ENCODE measurements at places on chromosomes 6 and 20.

GRCh38 chr6:101178748-101179147, 214.8 kb upstream of the GRIK2 start:
- no peak for DNase-seq

GRCh38 chr20:61682996-61683681, 382.5 kb downstream of the TAF4 start:
- DNase-seq = peak; percentile 84

DNA sequence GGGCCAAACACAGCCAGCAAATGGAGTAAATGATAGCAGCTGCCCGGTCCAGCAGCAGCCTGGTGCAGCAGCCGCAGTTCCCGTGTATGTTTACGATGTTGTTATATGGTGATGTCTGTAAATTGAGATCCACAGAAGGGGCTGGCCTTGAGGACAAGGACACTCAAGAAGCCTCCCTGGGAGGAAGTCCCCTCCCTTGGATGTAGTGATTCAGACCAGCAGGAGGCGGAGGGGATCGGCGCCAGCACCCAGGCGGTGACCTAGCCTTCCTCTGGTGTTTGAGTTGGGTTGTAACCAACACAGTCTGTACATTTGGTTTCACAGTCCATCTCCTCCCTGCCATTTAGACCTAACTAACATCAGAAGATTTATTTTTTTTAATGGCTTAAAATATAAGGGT, 187.8 kb downstream of the SYNDIG1 start:
- no peak for DNase-seq

DNA sequence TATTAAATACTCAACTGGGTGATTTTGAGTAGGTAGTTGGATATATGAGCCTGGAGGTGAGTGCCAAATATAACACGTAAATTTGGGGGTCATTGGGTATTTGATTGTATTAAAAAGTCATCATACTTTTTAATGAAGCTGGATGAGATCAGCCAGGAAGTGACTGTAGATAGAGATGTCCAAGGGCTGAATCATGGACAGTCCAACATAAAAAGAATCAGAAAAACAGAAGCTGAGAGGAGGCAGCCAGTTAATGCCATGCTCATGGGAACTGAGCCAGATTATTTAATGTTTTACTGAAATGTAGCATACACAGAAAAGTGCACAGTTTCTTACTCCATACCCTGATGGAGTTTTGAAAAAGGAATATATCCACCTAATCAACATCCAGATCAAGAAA, 435.5 kb upstream of the PLCB4 start:
- DNase-seq = no peak

GRCh38 chr20:50085481-50086365, 27.2 kb downstream of the UBE2V1 start:
- DNase-seq = no peak

DNA sequence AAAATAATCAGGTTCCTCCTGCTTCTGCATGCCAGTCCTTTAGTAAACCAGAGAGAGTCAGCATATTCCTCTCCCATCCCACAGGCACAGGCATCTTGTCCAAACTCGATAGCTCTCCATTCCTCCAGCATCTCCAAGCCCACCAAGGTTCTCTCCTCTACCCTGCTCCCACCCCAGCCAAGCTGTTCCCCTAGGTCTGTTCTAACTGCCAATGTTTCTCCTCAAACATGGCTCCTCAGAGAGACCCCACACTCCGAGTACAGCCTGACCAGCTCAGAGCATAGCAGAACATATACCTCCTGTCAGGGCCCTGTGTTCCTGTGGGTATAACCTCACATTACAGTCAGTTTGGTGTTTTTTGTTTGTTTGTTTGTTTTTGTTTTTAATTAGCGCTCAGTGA, 177.8 kb downstream of the VEGFA start:
- DNase-seq = no peak

GRCh38 chr6:118551063-118552053, 3.3 kb downstream of the PLN start:
- peak; percentile 57 for DNase-seq

- no peak for DNase-seq
Observed at GRCh38 chr6:97123112-97123511, 159.9 kb downstream of the MMS22L start.

DNA sequence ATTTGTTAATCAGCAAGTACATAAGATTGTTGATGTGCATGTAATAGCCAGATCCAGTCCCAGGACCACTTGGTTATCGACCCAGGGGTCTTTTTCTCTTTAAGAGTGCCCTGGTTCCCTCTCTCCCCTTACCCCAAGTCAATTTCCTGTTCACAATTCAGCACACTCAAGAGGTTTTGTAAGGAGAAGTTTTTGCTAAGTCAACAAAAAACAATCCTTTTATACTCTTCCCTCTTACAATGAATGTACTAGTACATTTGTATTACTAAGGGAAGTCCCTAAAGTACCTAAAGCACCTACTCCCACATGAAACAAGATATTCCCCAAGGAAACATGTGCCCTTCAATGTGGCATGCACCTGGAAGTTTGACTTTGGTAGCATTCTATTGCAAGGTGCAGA, 1.6 kb upstream of the NT5DC1 start:
- no peak for DNase-seq

DNA sequence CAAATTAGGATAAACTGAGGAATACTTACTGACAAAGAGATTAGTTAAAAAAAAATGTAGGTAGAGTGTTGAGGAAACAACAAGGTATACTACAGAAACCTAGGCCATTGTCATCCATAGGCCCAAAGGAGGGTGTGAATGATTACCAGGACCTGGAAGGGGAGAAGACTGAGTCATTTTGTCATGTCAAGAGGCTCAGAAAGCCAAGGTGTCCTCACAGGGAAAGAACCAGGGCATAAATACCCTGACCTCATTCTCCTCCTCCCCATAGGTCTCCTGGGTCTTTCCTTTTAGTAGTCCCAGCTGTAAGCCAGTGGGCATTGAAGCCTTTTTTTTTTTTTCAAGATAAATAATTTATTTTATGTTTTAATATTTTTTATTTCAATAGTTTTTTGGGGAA, 582.1 kb upstream of the JAG1 start:
- DNase-seq = no peak

DNA sequence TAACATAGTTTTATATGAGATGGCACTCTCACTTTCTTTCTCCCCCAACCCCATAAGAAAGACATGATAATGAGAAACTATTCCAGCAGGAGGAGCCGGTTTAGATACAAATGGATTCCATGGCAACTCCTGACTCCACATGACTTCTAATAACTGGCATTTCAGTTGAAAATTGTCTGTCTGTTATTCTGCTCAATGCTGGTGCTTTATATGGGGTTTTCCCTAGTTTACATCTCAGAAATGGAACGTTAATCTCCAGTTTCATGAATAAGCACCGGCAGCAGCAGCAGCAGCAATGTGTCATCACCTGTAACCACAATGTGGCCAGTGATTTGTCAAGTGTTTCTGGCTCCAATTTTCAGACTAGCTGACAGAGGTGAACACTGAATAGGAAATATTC, 8.0 kb upstream of the SIM1 start:
- DNase-seq = no peak

- DNase-seq = no peak
Observed at GRCh38 chr6:116446399-116446798, 14.8 kb upstream of the CALHM6 start.

GRCh38 chr6:48084201-48084600, 26.8 kb downstream of the PTCHD4 start:
- no peak for DNase-seq

- DNase-seq = no peak
Observed at GRCh38 chr6:24927985-24928745, 7.6 kb downstream of the RIPOR2 start.

DNA sequence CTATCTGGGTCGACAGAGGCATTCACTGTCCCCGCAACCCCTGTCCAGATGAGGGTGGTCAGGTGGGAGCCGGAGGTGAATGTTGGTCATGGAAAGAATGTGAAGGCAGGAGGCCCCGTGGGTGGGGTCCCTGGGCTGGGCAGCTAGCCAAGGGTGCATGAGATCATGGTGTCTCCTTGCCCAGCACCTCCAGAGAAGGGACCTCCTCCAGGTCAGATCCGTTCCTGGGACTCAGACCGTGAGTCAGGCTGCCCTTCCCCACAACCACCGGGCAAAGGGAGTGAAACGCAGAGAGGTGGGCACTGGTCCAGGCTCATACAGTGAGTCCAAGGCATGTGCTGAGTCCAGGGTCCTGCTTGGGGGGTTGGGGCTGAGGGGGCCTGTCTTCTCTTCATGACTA, 3.5 kb downstream of the FOXS1 start:
- DNase-seq = no peak

DNA sequence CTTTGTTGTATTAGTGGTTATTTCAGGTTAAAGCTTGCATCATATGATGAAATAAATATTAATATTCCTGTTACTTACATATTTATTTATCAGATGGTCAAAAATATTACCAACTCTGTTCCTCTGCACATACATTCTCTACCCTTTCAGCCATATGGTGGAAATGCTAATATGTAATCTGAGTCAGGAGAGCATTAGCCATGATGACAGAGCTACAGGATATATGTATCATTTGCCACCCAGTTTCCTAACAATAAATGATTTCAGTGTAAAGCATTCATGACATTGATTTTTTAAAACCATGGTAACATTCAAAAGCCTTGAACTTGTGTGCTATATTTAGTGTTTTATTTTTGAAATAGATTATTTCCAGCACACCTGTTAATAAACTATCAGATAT, 16.6 kb downstream of the POPDC3 start:
- no peak for DNase-seq

GRCh38 chr6:129777371-129777770, 67.4 kb upstream of the ARHGAP18 start:
- no peak for DNase-seq

DNA sequence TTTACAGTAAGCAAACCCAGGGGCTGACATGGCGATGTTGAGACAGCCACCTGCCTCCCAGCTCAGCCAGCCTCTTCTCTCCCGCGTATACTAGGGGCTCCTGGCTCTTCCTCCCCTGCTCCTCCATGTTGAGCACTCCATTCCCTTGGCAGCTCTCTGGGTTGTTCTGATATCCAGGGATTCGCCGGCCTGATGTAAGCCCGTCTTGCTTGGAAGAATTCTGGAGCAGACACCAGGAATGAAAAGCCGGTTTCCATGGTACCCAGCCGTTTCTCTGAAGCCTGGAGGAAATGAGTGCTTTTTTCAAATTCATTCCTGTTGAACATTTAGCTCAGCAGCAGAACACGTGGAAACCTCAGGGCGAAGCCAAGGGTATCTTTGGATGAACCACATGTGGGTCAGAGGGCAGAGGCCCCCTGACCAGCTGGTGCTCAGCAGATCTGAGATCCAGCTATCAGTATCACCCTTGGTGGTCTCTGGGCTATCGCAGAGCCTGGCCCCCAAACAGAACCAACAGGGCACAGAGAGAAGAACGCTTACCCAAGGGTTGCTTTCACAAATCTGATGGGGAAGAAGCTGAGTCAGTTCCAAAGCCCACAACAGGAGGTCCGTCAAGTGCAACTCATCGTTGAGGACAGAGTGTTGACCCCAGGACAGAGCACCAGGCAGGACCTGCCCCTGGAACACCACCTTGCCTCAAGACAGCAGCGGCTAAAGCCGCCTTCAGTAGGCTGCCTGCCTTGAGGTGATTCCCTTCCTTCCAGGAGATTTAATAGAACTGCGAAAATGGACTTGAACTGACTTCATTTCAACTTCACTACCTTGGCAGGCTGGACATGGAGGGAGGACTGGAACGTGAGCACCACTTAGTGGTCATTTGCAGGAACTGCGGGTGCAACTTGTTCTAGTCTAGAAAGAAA, 96.1 kb upstream of the RIN2 start:
- peak; percentile 37 for DNase-seq

DNA sequence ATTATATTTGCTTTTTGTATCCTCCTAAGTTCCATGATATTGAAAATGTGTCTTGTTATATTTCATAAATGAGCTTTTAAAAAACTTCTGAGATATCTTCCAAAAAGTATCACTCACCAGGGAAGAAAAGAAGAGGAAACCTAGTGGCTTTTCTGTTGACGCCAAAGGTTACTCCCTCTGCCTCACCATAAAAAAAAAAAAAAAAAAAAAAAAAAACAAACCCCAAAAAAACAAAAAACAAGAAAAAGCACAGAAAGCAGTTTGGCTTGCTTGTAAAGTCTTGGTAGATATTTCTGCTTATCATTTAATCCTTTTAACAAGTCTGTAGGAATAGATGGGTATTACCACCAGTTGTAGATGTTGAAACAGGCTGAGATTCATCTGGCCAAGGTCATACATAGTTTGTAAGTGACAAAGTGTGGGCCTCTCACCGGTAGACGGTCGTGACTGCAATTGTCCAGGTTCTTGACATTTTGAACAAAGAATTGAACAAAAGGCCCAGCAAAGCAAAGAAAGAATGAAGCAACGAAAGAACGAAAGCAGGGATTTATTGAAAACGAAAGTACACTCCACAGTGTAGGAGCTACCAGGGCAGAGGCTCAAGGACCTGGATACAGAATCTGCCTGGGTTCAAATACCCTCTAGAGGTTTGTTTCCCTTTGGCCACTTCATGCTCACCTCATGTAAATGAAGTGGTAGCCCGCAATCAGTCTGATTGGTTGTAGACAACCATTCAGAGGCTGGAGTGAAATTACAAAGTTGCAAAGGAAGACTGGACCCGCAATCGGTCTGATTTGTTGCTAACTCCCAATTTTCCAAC, 11.6 kb upstream of the ELOVL5 start:
- DNase-seq = no peak

GRCh38 chr6:13351271-13351670, 22.9 kb upstream of the TBC1D7 start:
- DNase-seq = no peak

GRCh38 chr6:72649032-72649984, 27.4 kb downstream of the KCNQ5 start:
- DNase-seq = peak; percentile 52

DNA sequence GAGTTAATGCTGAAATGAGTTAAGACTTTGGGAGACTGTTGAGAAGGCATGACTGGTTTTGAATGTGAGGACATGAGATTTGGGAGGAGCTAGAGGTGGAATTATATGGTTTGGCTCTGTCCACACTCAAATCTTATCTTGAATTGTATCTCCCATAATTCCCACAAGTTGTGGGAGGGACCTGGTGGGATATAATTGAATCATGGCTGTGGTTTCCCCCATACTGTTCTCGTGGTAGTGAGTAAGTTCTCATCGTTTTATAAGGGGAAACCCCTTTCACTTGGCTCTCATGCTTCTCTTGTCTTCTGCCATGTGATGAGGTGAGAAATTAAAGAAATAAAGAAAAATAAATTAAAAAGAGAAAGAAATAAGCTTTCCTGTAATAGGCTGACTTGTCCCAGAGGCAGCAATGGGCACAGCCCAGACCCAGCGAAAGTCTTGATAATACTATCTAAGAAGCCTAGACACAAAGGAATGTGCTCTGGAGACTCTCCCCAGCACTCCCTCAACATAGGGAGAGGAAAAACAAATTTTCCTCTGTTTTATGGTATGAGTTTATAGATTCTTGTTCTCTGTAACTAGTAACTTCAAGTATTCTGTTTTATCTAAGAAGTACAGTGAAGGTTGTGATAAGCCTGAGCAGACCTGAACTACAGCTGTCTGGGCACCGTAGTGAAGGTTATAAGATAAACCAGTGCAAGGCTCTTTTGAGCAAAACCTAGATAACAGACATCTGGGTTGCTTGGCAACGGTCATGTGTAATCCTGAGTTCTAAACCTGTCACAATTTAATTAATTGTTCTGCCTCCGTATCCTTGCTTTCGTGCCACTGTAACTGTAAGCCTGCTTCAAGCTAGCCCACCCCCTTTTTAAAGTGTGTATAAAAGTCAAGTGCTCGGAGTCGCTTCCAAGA, 88.9 kb upstream of the ECI2 start:
- DNase-seq = no peak

Measured in HFF-Myc (cell line).